ENCODE measurements at places on chromosomes 16 and 17.

DNA sequence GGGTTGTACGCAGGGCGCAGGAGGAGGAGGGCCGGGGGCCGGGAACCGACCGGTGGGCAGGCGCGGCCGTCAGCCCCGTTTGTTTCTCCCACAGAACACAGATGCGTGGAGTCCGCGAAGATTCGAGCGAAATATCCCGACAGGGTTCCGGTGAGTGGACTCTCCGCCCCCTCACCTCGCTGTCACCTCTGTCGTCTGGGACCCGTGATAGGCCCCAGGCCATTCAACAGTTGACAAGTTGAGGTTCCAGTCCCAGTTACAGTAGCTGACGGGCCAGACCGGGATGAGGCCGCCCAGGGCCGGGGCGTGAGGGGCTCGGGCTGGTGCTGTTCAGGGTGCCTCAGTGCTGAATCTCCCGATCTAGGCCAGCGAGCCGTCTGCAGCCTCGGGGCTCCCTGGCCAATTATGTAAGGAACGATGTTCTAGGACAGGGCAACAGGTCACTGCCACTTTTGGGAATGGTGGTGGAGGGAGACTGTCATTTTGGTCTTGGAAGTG, 628 bp downstream of the GABARAPL2 start:
- DNase-seq, result peak; percentile 56

- DNase-seq, result no peak
These were observed 169.9 kb downstream of the CYB561 start for GRCh38 chr17:63275971-63276745.

DNA sequence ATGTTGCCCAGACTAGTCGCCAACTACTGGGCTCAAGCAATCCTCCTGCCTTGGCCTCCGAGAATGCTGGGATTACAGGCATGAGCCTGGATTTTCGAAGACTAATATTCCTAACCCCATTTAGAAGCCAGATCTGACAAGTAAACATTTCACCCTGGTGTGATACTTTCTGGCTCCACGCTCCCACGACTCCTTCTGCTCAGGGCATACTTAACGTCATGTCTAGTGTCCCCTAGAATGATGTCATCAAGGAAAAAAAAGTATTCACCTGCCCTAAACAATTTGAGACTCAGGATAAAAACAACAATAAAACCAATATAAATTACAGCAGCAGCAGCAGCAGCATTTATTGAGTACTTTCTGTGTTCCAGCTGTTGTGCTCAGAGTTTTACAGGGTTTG, 13.2 kb downstream of the ITGB3 start:
- no peak for DNase-seq

GRCh38 chr17:2136241-2136640, 81.3 kb downstream of the HIC1 start:
- no peak for DNase-seq

GRCh38 chr16:68078701-68079375, 6.3 kb upstream of the NFATC3 start:
- no peak for DNase-seq

- DNase-seq, result no peak
These were observed 46.8 kb downstream of the REXO5 start for GRCh38 chr16:20853143-20853542.

- no peak for DNase-seq
These were observed 148.5 kb upstream of the GSE1 start for GRCh38 chr16:85464383-85465305.

DNA sequence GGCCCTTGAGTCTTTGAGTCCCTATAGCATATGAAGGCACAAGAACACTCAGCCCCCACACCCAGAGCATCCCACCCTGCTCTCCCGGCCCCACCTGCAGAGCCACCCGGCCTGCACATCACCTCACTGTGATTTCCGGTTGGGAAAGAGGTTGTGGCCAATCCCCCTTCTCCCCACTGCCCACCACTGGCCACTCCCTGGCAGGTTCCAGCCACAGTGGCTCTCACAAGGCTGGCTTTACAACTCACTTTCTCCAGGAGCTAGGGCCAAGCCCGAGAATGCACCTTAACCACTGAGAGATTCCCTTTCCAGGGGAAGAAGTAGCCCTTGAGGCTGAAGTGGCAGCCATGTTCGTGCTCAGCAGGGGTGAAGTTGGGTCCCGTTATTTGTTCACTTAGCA, 123.9 kb downstream of the C16orf78 start:
- DNase-seq, result no peak

GRCh38 chr17:17064322-17064721, 22.1 kb downstream of the MPRIP start:
- no peak for DNase-seq

GRCh38 chr16:1043881-1044451, 28.6 kb upstream of the SSTR5 start:
- no peak for DNase-seq

GRCh38 chr17:46788796-46789195, 29.7 kb downstream of the WNT3 start:
- DNase-seq, result no peak

DNA sequence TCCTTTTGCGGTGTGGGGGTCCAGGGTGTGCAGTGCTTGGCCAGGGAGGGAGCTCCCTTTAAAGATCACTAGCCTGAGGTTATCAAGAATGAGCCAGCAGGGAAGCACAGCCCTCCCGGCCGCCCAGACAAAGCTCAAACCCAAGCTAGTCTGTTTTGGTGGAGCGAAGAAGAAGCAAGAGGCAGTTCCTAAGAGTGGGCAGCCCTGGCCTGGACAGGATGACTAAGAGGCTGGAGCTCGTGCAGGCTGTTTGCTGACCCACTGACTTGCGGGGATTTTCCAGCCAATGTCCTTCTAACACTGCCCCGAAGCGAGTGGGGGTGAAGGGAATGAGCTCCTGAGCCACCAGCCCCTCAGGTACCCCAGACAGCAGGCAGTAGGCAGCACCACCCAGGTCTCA, 134.4 kb downstream of the COPRS start:
- no peak for DNase-seq

DNA sequence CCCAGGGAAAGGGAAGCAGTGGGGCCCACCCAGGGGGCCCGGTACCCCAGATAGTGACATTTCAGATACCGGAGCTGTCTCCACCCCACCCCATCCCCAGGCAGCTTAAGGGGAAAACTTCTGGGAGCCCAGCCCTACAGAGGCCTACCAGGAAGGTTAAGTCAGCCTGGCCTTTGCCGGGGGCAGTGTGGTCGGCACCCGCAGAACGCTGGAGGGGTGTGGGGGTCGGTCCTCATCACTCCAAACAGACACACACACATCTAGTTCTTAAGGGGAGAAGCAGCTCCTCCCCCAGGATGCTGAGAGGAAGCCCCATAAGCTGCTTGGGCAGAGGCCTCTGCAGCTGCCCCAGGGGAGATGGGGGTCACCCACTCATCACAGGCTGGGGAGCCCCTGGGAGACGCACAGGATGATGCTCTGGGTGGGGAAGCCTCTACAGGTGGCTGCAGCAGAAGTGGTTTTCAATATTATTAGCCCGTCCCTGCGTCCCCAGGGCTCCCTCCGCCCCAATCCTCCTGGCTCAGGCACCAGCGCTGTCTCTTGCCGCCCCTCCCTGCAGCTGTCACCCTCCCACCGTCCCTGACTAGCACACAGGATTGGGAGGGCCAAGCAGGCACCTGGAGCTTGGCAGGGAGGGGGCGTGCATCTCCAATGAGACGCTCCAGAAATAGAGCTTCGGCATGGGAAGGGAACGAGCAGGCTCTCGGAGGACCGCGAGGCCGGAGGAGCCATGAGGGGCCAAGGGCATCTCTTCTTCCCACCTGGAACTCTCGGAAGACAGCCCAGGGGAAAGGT, 1.4 kb upstream of the ABR start:
- peak; percentile 35 for DNase-seq

GRCh38 chr16:56336071-56336688, 89.2 kb downstream of the AMFR start:
- DNase-seq, result no peak

DNA sequence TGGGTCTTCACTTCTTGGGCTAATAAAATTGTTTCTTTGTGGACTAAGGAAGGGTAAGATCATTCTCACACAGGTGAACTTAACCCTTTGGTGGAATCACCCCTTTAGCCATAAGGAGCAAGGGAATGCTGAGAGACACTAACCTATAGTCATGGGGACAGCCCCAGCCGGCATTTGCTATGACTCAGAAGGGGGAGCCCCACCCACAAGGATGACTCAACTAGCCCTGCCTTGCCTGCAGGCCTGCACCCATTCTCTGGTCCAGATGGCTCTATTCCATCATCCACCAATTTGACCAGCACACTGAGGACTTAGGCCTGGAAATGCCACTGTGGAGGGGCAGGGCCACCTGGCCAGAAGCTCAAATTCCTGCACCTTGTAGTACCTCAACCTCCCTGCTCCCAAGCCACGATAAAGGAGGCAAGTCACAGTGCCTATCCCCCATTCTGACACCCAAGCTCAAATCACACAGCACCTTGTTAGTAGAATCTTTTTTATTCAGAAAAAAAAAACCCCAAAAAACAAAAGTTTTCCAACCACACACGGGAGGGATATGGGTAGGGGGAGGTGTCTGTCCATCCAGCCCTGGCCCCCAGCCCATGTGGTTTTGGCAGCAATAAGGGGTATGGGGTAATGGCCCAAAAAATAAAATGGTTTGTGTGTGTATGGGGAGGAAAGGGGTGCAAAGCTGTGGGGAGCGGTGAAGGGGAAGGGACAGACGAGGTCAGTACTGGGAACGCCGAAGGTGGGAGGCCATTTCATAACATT, 3.0 kb downstream of the PFN1 start:
- no peak for DNase-seq

GRCh38 chr17:57284984-57285646, 28.8 kb downstream of the MSI2 start:
- no peak for DNase-seq

- no peak for DNase-seq
These were observed 3.3 kb upstream of the CLTC start for GRCh38 chr17:59616253-59616920.
